ENCODE measurements at places on chromosomes 2 and 18. TPM values are rescaled to one million over a fixed set of nuclear protein-coding genes. Genes with fewer than 3 reads are reported as not detected.

DNA sequence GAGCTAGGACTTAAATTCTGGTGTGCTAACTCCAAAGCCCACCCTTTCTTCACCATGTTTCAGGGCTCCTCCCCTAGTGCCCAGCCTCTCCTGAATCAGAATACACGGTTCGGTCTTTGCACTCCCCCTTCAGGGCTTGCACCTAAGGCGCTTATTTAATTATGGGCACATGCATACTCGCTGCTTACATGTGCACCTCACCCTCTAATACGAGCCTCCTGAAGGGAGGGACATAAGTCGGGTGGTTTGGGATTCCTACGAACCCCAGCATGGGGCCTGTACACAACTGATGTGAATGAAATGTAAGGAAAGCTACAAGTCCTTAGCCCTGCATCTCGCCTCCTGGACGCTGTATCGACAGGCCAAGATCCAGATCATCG lies 435 bp downstream of the IFT172 start:
- DNase-seq, result no peak

- DNase-seq, result no peak
Observed at GRCh38 chr2:120389036-120389391, 43.1 kb downstream of the INHBB start.

- DNase-seq, result no peak
Observed at GRCh38 chr2:230671117-230671516, 41.5 kb upstream of the CAB39 start.

DNA sequence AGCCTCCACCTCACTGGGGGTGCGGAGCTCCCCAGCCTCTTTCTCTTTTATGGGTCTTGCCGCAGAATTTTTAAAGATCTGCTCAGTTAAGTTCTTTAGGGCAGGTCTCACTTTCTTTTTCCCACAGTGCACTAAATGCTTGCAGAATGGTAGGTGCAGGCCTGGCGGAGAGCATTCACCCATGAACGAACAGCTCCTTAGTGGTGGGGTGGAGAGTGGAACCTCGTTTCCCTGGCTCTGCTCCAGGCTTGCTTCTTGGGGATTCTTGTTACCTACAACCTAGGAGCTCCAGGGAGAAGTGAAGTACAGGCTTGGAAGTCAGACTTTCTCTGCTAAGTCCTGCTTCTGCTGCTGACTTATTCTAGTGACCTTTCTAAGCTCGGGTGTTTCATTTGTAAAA lies 70.3 kb upstream of the PXDN start:
- no peak for DNase-seq

DNA sequence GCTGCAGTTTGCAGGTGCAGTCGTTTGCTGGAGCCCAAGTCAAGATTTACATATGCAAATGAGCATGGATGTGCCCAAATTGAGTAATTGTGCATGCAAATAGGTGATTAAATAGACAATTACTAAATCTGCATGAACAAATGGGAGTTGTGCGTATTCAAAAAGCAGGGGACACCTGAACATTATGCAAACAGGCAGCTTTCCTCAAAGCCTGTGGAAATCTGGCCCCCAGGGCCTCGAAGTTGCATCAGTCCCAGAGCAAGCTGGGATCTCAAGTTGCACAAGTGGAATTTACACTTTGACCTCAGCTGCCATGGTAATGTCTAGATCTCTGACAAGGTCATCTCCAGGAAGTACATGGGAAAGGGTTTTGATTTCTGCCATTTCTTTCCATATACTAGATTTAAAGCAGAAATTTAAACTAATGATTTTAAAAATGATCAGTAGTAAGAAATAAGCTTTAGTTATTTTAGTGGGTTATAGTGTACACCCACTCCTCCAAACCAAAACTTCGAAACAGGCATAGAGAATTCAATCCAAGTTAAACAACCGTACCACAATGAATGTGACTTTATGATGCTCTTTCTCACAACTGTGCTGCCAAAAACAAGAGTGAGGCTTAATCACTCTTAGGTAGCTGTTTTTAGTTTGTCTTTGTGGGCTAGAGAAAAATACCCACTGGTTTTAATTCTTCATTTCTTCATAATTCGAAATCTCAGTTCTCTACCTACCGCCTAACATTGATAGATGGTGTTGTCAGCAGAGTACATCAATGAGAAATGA lies 110.7 kb downstream of the RND3 start:
- no peak for DNase-seq

DNA sequence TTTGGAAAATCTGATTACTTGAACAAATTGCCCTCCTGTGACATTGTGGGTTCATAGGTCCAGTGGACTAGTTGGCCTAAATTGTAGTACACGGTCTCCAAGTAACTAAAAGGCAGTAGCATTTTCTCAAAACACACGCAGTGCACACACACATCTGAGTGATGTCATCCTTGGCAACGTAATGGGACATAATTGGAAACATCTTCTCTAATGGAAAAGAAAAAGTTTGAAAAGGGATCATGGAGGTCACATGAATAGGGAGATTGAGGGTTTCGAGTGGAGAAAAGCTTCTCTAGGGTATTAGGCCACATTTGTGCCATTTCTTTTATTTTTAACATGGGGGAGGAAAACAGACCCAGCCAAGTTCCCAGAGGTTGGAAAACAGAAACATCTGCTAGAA lies 93.3 kb downstream of the MAP4K4 start:
- DNase-seq, result no peak

DNA sequence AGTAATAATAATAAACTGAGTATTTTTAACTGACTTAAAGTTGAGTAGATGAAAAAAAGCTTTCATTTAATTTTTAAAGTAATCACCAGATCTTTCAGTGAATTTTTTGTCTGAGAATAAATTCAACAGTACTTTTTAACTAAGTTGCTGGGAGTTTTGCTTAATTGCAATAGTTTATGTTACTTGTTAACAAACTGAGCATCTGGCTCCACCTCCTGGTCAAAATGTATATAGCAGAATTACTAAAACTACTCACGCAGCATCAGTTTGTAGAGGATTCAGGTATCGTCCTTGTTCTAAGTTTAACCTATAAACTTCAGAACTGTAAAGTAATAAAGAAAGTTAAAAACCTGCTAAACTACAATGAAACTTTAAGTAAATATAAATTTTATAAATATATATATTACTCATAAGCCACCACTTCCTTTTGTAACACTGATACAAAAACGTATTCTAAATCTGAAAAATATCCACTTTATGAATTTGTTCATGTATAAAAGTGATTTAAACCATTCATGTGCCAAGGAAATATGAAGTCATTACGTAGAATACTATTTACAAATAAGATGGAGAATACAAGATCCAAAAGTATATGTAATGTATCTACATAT lies 21.3 kb downstream of the NOL10 start:
- peak; percentile 38 for DNase-seq

DNA sequence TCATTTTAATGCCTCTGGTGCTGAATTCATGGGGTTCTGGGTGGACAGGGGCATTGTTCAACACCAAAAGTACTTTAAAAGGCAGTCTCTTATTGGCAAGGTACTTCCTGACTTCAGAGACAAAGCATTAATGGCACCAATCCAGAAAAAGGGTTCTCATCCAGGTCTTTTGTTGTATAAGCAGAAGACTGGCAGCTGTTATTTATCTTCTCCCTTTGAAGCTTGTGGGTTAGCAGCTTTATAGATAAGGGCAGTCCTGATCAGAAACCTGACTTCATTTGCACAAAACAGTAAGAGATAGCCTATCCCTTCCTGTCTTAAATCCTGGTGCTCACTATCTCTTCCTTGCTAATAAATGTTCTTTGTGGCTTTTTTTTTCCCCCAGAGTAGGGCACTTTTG lies 68.8 kb downstream of the VPS54 start:
- DNase-seq, result no peak

GRCh38 chr2:20574930-20575329 lies 76.0 kb downstream of the HS1BP3 start:
- no peak for DNase-seq

DNA sequence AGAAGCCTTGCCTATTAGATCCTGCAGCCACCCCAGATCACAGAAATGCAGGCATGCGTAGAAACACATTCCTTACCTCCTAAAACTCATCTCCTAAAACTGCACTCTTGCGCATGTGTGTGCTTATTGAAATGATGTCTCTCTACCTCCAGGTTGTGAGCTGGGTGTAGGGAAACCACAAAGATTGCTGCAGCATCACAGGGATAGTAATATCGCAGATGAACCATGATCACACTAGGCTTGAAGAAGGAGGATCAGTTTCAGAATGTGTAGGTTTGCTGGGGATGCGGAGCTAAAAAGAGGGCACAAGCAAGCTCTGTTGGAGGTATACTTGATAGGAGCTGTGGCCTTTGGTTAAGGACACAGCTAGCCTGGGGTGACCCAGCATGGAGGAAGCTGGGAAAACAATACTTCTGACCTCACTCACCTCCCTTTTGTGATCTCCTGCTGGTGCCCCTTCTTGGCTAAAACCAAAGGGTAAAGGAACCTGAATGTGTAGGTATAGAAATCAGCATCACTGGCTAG lies 118.8 kb downstream of the SETBP1 start:
- no peak for DNase-seq

DNA sequence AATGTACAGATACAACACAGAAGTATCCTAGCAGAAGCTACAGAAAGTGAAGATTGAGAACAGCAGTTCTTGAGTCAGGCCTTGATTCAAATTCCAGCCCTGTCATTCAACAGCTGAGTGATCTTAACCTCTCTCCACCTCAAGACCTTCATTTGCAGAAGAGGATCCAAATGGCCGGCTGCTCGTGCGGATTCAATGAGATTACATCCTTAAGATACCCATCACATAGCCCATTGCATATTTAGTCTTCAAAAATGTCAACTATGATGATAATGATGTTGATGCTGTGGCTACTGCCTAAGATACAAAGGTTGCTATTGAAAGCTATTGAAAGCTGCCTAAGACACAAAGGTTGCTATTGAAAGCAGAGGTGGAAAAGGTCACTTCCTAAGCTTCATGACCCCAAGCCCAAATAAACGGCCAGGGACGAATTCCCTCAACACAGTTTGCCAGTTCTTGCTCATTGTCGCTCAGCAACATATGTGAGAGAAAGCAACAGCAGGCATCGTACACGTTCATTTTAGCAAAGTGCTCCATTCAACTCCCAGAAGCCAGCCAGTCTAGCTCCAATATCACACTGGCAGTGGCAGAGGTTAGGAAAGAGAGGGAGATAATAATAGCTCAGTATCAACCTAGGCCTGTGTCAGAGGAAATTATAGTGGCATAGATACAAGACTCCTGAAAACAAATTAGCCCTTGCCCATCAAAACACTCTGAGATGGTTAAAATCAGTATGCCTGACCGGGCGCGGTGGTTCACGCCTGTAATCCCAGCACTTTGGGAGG lies 36.1 kb downstream of the MRPL35 start:
- DNase-seq, result no peak

GRCh38 chr2:10514273-10514672 lies 66.1 kb upstream of the ODC1 start:
- no peak for DNase-seq

DNA sequence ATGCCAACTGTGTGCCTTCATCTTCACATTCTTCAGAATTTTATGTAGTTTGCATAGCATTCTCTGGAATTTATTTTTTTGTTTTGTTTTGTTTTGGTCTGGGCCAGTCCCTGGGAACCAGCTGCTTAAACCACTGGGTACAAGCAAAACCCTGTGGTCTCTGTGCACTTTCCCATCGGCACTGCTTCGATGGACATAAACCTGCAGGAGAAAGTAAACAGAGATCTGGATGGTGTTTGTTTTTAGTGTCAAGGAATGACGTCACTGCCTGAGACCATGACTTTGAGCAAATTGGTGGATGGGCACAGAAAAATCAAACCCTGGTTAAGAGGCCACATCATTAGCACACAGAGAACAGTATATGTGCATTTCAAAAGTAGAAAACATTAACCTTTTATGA lies 64.7 kb upstream of the RASGRP3 start:
- no peak for DNase-seq

DNA sequence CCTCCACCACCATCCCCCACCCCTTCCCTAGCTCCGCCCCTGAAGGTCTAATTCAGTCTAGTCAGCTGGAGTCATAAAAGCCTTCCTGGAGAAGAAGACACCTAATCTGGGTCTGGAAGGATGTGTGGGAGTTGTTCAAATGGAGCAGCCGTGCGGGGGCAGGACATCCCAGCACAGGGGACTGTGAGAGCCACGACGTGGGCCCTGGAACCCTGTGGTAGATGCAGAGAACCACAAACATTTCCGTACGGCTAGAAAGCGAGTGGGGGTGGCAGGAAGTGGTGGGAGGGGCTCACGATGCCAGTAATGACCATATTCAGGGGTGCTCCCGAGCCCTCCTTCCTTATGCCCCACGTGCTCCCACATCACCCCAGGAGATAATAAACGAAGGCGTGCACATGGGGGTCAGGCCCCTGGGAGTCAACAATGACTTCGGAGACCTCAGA lies 20.9 kb upstream of the COL6A3 start:
- DNase-seq, result no peak

DNA sequence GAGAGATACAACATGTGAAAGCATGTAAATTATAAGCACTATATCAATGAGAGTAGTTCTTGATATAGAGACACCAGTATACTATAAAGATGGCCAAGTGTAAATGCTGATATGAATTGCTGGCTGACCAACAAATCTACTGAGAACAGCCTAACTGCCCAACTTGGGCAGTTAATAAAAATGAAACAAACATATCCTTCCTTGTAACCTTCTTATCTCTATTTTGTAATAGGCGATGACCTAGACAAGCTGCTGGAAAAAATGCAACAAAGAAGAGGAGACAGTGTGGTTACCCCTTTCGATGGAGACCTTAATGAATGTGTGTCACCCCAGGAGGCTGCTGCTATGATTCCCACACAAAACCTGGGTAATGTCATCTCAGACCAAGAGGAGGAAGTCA lies 148.7 kb downstream of the ESCO1 start:
- no peak for DNase-seq

GRCh38 chr2:153476816-153477635 lies 1.5 kb downstream of the RPRM start:
- DNase-seq, result no peak

DNA sequence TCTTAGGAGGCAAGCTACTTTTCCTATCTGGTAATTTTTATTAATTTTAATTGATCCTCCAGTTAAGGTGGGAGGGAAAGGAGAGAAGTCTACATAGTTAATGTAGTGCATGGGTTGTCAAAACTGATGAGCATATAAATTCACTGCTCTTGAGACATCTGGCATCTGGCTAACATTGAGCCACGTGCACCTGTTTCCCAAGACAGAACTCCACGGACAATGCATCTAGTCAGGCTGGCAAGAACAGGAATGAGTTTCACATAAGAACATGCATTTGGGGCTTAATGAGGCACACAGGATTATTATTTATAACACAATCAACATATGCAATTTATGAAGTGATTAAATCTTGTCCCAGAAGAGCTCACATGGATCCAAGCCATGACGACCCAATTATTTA lies 16.2 kb upstream of the RAB1A start:
- no peak for DNase-seq

GRCh38 chr18:35167332-35167731 lies 73.5 kb upstream of the ZNF397 start:
- DNase-seq, result no peak

Gene NT5DC4
- polyA plus RNA-seq, result not detected

Gene MOGAT1
- polyA plus RNA-seq, result not detected

Gene CEBPZOS
- polyA plus RNA-seq, result 54.1 TPM

All from right lung (tissue), 10 donors.